ENCODE measurements at places on chromosomes 4 and X.

DNA sequence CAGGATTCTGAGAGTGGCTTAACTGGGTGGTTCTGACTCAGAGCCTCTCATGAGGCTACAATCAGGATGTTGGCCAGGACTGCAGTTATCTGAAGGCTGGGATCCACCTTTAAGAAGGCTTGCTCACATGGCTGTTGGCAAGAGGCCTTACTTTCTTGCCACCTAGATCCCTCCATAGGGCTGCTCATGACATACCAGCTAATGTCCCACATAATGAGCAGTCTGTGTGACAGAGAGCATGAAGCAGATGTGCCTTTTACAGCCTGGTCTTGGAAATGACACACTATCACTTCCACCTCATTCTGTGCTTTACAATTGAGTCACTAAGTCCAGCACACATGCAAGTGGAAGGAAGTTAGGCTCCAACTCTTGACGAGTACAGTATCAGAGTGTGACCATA lies 4.3 kb upstream of the RBM3 start:
- DNase-seq = no peak

DNA sequence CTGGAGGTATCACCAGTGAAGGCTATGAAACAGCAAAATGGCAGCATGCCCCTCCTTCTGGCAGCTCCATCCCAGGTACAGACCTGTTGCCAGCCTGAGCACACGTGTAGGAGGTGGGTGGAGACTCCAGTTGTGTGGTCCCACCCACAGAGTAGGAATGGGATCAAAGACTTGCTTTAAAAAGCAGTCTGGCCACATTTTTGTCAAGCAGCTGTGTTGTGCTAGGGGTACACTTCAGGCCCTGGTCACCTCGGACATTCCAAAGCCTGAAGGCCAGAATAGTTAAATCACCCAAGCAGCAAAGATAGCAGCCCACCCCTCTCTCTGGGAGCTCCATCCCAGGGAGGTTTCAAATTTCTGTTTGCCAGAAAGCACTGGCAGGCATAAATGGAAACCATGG lies 20.3 kb upstream of the AMBN start:
- no peak for DNase-seq

GRCh38 chr4:40316782-40317635 lies 18.1 kb upstream of the CHRNA9 start:
- peak; percentile 22 for DNase-seq

DNA sequence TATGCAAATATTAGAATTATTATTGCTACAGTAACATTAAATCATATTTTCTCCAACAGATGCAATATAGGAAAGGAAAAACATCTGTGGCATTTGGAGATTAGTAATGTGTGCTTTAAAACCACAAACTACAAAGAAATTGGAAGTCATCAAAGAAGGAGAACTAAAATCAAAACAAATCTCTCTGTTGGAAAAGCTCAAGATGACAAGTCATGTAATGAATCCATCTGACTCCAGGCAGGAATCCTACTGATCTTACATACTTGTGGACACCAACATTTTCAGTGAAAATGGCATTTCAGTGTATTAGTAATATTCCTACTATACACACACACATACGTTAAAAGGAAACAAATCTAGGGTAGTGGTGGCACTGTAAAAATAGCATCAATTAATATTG lies 98.2 kb downstream of the SLC39A8 start:
- DNase-seq = no peak

DNA sequence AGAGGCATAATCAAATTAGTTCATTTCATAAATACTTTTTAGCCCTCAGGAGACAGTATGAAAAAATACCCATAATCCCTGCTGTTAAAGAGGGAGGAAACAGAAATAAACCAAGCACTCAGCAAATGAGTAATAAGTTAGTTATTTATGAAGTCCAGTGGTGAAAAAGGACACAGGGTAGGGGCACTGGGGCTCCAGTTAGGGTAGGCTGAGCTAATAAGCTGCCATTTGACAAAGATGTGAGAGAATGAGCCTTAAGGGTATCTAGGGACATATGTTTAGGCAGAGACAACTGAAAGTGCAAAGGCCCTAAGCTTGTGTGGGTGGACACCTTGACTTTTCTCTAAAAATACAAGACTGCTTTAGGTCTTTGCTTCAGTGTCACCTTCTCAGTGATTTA lies 94.4 kb downstream of the IL15 start:
- no peak for DNase-seq

DNA sequence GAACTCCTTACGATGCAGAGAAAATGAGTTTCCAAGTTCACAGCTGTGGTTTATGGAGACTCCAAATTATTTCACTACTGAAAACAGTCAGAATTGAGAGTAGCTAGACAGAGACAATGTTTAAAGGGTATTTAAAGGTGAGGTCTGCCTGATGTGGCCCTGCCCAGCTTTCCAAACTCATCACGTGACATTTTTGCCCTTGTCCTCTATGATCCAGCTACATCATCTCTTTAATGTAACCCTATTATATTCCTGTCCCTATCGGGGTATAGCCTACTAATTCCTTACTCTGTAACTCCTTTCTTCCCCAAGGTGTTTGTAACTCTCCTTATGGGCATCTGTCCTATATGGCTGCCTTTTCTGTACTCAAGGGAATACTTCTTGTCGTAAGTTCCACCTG lies 297.2 kb downstream of the GRXCR1 start:
- DNase-seq = no peak

DNA sequence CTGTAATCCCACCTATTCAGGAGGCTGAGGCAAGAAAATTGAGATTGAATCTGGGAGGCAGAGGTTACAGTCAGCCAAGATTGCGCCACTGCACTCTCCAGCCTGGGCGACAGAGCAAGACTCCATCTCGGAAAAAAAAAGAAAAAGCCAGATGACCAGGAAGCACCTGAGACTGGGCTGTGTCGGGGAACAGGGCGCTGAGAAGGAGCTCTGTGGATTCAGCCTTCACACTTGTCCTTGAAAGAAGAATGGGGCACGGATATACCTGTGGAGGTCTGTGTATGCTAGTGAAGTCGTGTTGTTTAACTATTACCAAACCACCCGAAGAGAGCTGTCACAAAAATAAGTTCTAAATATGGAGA lies 39.3 kb upstream of the TADA2B start:
- DNase-seq = no peak

DNA sequence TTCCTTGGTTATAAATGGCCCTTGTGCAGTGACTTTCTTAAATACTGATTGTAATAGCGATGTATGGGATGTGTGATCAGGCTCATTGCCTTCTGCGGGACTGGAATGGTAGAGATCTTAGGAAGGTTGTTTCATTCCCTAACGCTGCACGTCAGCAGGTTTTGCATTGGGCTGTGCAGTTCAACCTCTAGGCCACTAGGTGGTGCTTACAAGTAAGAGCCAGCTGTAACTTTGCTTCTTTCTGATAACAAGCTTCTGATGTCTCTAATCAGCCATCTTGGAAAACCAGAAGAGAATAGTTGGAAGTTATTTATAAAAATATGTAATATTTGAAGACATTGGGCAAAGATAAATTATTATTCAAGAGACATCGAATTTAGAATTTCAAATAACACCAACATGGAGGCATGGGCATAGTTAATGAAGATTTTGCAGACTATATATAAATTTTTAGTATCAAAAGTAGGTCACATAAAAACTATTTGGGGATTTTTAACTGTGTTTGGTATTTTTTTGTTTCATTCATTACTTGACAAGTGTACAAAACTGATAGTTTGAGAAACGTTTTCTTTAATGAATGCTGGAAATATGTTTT lies 339.7 kb upstream of the PCDH7 start:
- DNase-seq = no peak

DNA sequence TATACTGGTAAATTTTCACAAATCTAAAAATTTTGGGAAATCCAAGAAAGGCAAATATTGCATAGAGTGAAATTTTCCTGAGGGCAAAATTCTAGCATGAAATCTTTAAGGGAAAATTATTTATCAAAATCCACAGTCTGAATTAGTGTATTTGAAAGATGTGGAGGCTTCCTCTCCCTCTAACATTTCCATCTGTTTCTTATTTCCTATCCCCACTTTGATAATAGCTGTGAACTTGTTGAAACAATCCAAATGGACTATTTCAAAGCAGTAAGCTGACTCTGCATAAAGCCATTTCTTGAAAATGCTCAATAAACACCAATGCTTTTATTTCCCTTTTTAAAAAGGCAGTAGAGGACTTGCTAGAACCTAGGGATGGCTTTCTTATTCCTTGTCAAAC lies 107.3 kb upstream of the PABPC4L start:
- DNase-seq = no peak
